ENCODE measurements at places on chromosomes 3 and 15.

DNA sequence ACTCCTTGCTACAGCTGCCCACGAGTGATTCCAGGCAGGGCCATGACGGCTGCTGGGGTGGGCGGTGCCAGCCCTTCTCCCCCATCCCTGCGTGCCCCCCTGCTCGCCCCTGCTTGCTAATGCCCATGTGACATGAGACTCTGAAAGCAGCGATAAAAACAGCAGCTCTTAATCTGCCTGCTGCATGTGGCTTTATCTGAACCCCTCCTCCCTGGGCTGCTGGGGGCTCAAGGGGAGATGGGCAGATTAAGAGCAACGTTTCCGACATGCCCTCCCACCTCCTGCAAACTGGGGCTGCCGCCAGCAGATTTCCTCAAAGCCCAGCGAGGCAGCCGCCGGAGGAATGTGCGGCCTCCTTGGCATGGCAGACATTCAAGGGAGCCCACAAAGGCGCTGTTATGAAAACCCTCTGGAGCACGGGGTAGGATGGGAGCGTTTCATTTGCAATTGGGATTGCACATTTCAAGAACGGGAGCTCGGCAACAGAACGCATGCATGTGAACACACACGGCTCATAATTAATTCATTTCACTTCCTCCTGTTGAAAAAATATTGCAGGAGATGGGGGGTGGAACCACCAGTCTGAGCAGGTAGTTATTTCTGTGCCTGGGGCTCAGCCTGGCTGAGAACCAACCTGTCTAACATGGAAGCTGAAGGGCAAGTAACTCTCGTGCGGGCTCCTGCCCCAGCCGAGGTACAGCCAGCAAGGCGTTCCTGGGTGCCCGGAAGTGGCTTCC lies 504.2 kb upstream of the PROK2 start:
- ATAC-seq: peak; percentile 17

- no peak for ATAC-seq
Observed at GRCh38 chr15:68499620-68500312, 67.8 kb upstream of the ITGA11 start.

DNA sequence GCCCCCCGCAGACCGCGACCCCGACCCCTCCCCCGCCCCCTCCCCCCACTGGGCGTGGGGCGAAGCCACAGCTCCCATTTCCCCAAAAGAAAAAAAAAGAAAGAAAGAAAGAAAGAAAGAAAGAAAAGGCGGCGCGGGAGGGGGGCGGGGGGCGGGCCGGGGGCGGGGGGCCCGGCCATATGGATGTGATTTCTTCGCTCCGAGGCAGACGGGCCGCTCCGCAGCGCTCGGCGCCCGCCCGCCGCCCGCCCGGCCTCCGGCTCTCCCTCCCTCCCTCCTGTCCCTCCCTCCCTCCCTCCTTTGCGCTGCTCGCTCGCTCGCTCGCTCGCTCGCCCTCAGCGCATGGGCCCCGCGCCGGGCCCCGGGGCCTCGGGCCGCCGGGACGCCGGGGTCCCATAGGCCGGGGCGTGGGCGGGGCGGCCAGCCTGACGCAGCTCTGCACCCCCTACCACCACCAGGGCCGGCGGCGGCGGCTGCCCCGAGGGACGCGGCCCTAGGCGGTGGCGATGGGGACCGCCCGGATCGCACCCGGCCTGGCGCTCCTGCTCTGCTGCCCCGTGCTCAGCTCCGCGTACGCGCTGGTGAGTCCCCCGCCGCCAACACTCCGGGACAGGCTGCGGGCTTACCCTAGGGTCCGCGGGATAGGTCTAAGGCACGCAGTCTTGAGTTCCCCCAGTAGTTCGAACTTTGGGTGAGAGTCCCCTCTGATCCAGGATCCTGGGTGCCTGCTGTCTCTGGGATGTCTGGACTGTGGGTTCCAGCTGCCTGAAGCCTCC lies 5.7 kb downstream of the PTH1R start:
- no peak for ATAC-seq

GRCh38 chr3:129690406-129690805 lies 83.9 kb upstream of the PLXND1 start:
- peak; percentile 87 for ATAC-seq

DNA sequence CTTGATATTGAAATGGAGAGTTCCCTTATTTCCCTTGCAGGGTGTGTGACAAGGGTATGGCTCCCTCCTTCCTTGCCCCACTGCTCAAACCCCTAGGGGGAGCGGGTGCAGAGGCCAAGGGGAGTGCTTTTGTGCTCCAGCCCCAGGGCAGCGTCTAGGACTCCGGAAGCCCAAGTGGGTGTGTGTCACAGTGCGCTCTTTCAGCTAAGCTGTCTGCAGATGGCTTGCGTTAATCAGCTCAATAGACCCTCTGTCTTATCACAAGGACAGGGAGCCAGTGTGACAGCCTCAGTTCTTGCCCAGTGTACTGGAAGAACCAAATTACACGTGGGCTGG lies 523.6 kb upstream of the LMCD1 start:
- no peak for ATAC-seq

GRCh38 chr3:94249491-94250079 lies 186.7 kb downstream of the NSUN3 start:
- no peak for ATAC-seq

DNA sequence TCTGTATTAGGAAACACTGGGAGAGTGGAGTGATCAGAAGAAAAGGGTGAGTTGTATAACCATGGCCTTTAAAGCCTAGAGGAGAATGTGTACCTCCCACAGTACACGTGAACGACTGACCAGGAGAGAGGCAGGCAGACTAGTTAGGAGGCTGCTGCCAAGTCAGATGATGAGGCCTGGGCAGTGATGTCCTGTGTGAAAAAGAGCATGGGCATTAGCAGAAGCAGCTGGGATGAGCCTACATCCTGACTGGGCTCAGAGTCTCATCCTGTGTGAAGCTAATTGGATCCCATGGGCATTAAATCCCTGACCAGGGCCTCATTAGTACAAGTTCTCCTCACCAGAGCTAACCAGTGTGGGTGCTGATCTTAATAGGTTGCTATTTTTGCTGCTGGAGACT lies 89.1 kb upstream of the SLC2A2 start:
- no peak for ATAC-seq

DNA sequence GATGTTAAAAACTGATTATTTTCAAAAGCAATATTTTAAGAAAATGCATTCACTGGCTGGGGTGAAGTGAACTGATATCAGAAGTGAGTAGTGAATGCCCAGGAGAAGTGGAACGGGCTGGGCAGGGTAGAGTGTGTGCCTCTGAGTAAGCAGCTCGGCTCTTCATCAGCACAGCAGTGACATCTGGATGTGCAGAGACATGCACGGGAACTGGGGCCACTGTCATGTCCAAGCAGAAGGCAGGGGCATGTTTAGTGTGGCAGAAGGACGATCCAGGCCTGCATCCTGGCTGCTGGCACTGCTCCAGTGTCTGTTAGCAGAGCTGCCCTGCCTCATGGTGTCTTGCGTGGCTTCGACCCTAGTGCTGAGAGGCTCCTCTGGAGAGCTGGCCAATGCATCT lies 305.6 kb upstream of the LRRFIP2 start:
- ATAC-seq: no peak

DNA sequence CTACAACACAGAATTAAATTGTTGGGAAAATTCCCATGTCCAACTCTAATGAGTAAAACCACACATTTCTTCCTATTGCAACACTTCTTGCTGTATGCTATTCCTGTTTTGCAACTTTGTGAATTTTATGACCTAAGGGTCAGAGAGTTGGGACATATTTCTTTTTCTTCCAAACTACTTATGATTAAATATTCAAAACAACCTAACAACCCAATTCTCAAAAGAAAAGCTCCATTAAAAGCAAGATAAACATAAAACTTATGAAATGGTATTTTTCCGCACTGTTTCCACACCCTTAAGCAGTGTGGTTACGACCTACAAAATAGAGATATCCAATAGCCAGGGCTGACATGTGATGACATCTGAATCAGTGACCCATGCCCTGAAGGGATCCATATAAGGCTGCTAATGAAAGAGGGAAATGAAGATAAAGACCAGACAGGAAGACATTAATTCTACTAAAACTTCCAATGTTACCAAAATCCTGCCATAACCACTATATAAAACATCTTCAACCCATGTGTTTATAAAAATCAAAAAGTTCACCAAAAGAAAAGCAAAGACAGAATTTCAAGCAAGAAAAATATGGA lies 45.6 kb downstream of the DMXL2 start:
- no peak for ATAC-seq

- no peak for ATAC-seq
Observed at GRCh38 chr3:66904831-66905493, 93.1 kb upstream of the KBTBD8 start.

DNA sequence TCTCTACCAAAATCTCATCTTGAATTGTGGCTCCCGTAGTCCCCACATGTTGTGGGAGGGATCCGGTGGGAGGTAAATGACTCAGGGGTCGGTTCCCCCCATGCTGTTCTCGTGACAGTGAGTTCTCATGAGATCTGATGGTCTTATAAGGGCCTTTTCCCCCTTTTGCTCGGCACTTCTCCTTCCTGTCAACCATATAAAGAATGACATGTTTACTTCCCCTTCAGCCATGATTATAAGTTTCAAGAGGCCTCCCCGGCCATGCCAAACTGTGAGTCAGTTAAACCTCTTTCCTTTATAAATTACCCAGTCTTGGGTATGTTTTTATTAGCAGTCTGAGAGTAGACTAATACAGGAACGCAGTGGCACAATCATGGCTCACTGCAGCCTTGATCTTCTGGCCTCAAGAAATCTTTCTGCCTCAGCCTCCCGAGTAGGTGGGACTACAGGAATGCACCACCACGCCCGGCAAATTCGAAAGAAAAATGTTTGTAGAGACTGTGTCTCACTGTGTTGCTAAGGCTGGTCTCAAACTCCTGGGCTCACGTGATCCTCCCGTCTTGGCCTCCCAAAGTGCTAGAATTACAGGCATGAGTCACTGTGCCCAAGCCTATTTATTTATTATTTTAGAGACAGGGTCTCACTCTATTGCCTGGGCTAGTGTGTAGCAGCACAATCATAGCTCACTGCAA lies 101.0 kb downstream of the ATP10A start:
- no peak for ATAC-seq

GRCh38 chr3:184755315-184755731 lies 43.5 kb upstream of the MAGEF1 start:
- ATAC-seq: no peak

DNA sequence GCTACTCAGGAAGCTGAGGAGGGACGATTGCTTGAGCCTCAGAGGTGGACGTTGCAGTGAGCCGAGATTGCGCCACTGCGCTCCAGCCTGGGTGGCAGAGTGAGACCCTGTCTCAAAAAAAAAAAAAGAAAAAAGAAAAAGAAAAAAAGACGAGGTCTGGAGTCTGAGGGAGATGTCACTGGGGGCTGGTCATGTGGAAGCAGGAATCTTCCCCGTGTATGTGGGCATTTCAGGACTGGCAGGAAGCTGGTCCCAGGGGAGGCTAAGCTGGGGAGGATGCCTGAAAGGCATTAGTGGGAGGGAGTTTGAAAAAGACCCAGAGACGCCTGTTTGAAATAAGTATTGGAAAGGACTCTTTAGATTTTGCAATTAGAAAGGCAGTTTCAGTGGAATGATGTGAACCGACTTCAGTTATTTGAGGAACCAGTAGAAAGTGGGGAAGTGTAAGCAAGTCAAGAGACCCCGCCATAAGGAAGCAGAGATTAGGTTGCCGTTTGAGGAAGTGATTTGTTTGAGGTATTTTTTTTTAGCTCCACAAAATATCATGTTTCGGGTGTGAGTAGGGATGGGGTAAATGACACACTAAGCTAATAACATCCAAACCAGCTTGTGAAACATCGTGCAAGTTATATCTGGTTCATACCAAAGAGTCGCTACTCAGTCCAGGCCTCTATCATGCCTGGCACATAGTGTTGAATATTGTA lies 55.5 kb downstream of the ST6GAL1 start:
- ATAC-seq: no peak

DNA sequence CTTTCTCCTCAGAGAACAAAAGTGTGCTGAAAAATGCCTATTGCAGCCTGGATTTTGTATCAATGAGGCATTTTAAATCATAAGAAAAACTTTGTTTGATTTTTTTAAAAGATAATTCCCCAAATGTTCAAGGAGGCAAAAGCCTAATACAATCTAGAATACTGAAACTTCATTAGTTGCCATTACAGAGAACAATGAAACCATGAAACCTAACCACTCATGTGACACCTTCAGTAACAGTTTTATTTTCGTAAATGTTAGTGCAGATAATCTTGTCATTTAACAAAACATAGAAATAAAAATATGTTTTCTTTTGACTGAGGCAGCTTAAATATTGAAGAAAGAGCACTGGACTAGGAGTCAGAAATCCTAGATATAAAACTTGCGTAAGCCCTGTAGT lies 655.9 kb downstream of the RBMS3 start:
- ATAC-seq: no peak

DNA sequence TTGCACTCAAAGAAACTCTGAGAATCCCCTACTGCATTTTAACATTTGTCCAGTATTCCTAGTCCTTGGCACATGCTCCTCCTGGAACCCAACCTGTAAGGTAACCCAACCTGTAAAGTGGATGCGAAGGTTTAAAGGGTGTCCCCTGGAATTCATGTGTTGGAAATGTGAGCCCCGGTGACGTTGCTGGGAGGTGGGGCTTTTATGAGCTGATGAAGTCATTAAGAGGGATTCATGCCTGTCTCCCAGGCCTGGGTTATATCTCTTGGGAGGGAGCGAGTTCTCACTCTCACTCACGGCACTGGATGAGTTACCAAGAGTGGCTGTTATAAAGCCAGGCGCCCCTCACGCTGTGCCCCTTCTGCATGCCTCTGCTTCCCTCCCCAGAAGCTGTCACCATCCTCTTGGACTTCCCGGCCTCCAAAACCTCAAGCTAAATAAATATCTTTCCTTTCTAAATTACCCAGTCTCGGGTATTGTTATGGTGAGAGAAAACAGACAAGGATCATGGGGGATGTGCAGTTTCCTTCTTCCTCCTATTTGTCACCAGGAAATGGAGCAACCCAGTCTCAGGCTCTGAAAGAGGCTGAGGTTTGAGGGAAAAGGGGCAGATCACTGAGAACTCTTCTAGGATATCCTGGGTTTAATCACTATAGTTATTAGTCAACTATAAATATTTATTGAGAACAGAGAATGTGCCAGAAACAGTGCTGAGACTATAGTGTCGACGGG lies 7.6 kb downstream of the XXYLT1 start:
- no peak for ATAC-seq

Measured in activated CD4-positive, CD25-positive, alpha-beta regulatory T cell treated with anti-CD3 and anti-CD28 coated beads, Interleukin-2, amount 50 U/mL, for 24 hours (primary cell).